Common myeloid progenitor, CD34-positive (primary cell): ENCODE measurements at places on chromosomes 7 and 10.
A peak's percentile ranks its signal among the peaks of the same experiment; 100 is the strongest.

DNA sequence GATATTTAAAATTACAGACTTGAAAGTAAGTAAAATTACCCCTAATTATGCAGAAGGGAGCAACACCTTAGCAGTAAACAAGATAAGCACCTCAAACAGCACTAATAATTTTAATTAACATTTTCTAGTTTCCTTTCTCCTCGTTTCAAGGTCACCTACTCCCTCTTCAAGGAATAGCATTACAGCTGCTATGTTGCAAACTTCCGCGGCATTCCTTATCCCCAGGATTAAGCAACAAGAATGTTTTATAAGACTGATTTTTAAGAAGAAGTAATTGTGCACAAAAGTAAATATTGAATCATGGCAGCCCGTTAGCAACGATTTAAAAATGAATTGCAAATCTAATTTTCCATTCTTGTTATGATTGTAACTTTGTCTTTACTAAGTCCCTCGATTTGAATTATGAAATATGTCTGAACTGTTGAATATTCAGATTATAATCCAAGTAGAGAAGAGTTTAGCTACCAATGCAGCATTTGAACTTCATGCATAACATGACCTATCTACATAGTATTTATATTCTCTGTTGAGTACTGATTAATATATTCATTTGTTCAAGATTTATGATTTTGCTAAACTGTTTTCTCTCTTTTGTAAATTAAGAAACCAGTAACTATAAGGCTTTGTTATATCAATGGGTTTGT lies 593.5 kb upstream of the MGMT start:
- no peak for DNase-seq

- peak; percentile 98 for DNase-seq
Observed at GRCh38 chr7:1510780-1511154, 6.6 kb upstream of the INTS1 start.

DNA sequence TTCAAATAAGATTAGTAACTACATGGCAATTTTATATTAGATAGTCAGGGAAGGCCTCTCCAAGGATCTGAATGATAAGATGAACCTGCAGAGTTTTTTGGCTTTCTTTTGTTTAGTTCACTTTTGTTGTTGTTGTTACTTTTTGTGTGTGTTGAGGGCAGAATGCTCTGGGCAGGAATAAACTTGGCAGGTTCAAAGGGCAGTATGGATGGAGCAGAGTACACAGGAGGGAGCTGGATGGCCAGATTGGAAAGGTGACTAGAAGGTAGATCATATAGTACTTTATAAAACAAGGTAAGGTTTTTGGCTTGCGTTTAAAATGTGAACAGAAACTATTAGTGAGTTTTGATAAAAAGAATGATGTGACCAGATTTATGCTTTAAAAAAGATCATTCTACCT lies 17.9 kb downstream of the CROT start:
- no peak for DNase-seq

- DNase-seq, result no peak
Observed at GRCh38 chr7:133367561-133367960, 114.7 kb downstream of the EXOC4 start.

DNA sequence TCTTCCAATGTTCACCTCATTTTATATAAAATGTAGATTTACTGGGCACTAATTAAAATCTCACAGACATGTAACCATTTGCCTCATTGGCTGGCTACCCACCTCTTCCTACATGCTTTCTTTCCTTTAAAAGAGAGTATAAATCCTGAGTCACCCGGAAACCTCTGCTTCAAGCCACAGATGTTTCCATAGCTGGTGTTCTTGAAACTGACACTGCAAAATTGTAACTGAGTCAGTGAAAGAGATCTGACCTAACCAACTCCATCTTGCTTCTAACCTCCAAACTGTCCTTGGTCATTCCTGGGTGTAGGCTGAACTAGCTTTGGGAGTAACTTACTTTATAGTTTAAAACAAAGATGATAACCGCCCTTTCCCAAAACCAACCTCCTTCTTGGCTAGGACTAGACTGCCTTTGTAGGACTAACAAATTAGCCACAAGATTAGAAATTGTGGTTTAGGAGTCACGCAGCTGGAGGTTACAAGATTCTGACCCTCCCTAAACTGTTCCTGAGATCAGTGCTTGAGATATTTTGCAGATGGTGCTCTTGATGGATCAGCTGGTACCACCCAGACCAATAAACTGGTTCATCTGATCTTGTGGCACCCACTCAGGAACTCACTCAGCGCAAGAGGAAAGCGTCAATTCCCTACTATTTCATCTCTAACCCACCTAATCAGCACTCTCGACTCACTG lies 33.5 kb downstream of the SVOPL start:
- DNase-seq, result peak; percentile 86

DNA sequence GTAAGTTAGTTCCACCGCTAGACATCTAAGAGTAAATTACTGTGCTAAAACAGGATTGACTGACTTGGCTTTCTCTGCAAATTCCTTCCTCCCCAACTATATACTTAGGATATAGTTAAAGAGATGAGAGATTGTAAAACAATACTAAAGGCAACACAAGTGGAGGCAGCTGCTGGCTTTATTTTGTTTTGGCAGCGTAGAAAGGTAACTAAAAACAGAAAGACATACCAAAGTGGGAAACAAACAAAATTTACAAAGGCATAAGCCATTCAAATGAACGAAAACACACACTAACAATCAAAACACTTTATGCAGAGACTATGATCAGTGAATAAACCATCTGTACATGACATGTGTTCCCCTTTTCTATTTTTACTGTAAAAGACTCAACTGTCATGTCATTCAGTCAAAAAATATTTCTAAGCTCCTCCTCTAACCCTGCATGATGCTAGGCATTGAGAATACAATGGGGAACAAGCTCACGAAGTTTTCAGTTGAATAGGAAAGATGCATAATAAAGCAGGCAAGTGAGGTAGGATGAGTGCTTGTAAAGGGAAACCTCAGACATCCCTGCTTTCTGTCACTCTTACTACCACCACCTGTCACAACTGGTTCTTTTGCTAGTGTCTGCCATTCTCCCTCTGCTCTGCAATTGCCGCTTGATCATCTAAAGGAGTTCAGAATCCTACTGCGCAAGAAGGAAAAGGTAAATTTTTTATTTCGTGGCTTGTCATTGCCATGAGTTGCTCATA lies 64.2 kb upstream of the COL1A2 start:
- DNase-seq, result peak; percentile 18

GRCh38 chr10:59991661-59992060 lies 85.3 kb upstream of the CCDC6 start:
- DNase-seq, result peak; percentile 87

GRCh38 chr10:127947211-127947610 lies 40.3 kb downstream of the PTPRE start:
- DNase-seq, result no peak

DNA sequence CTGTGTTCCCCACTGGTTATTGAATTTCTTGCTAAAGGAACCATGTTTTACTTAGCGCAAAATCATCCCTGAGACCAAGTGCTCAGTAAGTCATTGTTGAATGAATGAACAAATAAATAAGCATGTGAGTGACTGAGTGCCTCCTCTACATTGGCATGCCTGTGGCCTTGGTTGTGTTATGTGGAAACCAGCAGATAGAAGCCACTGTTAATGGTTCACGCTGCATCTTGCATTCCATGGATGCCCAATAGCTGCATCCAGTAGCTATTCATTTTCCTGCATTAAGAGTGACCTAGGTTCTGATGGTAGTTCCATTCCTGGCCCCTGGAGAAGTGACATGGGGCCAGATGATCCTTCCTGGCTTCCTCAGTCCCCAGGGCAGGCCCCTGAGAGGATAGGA lies 113.3 kb upstream of the BMPER start:
- DNase-seq, result no peak
